Activated CD8-positive, alpha-beta memory T cell treated with anti-CD3 and anti-CD28 coated beads for 4 hours (primary cell): ENCODE measurements at places on chromosomes 12 and 14.

- DNase-seq, result no peak
Measured at GRCh38 chr12:132106921-132107320, 37.2 kb downstream of the DDX51 start.

DNA sequence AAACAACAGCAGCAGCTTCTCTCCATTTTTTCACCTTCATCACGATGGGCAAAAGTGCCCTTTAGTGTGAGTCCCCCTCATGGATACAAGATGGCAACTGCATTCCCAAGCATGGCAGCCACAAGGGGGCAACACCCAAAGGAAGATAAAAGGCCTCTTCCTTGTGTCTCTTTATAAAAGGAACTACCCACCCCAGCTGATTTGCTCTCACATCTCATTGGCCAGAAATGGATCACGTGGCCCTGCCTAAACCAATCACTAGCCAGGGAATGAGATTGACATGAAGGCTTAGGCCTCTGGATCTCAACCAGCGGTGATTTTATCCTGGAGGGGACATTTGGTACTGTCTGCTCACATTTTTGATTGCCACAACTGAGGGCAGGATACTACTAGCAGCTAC, 21.9 kb upstream of the IFT81 start:
- no peak for DNase-seq

- no peak for DNase-seq
Measured at GRCh38 chr12:104643819-104644669, 187.3 kb downstream of the CHST11 start.

DNA sequence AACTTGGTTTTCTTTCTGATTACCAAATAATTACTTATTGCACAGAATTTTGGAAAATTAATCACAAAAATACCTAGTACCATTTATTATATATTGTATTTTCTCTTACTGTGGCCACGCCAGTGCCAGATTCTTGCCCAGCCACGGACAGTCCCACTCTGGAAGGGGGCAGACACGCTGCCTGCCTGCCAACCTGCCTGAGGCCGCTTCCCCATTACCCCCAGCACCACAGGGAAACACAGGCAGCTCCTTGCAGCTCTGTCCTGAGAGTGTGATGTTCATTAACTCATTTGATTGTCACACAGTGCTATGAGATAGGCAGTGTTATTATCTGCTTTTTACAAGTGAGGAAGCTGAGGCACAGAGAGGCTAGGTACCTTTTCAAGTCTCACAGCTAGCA, 46.8 kb downstream of the CACNA1C start:
- no peak for DNase-seq
